Stimulated activated CD4-positive, alpha-beta T cell treated with anti-CD3 and anti-CD28 coated beads, Interleukin-4, amount 100 ng/mL, for 1 hour (primary cell): ENCODE measurements at places on chromosomes 2 and 18.

GRCh38 chr18:80202264-80202998 is 44.9 kb downstream of the PARD6G start:
- DNase-seq = no peak

GRCh38 chr2:146982393-146982846 is 862.4 kb upstream of the ACVR2A start:
- DNase-seq = no peak

- no peak for DNase-seq
Observed at GRCh38 chr2:69499242-69499641, 62.0 kb upstream of the NFU1 start.

DNA sequence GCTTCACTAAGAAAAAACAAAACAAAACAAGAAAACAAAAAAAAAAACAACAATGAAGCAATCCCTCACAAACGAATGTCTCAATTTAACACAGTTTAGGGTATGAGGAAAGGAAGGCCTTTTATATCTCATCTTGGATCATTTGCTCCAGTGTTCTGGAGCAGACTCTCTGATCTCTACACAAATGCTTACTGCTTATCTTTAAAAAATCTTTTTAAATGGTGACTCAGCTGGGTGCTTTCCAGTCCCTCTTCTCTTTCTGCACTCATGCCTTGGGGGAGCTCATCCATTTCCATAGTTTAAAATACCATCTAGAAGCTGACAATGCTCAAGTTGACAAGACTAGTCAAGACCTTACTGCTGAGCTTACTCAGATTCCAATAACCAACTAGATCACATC is 56.2 kb downstream of the ETAA1 start:
- no peak for DNase-seq

GRCh38 chr18:48800466-48800865 is 150.3 kb downstream of the SMAD7 start:
- no peak for DNase-seq

DNA sequence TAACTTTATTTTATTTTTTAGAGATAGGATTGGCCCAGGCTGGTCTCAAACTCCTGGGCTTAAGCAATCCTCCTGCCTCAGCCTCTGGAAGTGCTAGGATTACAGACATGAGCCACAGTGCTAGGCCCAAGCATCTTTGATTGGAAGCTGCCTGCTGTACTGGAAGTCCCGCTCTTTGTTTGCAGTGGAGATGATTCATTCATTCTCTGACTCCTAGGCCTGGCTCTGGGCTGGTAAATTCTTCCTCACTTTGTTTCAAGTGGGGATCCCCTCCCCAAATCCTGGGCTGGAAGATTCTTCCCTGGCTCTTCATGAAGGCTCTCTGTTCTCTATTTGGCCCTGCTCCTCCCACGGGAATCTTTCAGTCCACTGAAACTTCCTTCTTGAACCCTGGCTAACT is 81.9 kb downstream of the NEURL3 start:
- DNase-seq = no peak

- DNase-seq = no peak
Observed at GRCh38 chr2:16615687-16616615, 49.7 kb downstream of the CYRIA start.

- DNase-seq = no peak
Observed at GRCh38 chr2:205369813-205370212, 312.5 kb upstream of the NRP2 start.

DNA sequence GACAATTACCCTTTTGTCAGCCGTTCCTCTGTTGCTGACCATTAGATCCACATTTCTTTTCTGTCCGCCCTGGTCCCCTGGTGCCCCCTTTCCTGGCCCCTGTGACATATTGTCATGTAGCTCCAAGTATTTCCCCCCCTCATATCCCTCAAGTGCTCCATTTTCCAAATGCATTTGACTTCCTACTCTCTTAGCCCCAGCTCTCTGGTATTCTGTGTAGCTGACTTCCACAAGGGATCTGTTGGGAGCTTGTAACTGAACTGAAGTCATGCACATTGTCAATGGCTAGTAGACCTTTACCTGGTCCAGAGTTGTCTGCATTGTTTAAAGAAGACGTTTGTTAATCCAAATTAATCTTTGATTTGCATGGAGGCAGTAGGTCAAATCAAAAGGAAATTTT is 34.8 kb downstream of the LIPG start:
- DNase-seq = no peak

GRCh38 chr2:118003396-118003824 is 10.5 kb downstream of the CCDC93 start:
- DNase-seq = no peak

- no peak for DNase-seq
Observed at GRCh38 chr2:120563616-120564015, 172.1 kb upstream of the GLI2 start.
